ENCODE measurements at places on chromosomes 6 and 20.

- DNase-seq = no peak
These were observed 2.0 kb downstream of the PDE10A start for GRCh38 chr6:165660857-165661663.

DNA sequence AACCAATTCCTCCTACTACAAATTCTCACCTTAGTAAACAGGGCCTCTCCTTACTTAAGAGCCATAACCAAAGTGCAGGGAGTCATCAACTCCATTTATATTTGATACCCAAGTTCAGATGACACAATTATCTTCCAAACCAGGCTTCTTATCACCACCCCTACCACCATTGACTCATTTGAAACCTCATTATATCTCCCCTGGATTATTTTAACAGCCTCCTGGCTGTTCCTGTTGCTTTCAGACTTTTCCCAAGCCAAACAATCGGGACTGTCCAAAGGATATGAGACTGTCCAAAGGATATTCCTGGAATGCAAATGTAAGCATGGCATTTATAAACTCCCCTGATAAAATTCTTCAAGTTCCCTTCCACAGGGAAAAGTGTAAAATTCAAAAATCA lies 394.3 kb downstream of the MAFB start:
- DNase-seq = no peak

- no peak for DNase-seq
These were observed 1.0 kb upstream of the CUL9 start for GRCh38 chr6:43180985-43181384.

DNA sequence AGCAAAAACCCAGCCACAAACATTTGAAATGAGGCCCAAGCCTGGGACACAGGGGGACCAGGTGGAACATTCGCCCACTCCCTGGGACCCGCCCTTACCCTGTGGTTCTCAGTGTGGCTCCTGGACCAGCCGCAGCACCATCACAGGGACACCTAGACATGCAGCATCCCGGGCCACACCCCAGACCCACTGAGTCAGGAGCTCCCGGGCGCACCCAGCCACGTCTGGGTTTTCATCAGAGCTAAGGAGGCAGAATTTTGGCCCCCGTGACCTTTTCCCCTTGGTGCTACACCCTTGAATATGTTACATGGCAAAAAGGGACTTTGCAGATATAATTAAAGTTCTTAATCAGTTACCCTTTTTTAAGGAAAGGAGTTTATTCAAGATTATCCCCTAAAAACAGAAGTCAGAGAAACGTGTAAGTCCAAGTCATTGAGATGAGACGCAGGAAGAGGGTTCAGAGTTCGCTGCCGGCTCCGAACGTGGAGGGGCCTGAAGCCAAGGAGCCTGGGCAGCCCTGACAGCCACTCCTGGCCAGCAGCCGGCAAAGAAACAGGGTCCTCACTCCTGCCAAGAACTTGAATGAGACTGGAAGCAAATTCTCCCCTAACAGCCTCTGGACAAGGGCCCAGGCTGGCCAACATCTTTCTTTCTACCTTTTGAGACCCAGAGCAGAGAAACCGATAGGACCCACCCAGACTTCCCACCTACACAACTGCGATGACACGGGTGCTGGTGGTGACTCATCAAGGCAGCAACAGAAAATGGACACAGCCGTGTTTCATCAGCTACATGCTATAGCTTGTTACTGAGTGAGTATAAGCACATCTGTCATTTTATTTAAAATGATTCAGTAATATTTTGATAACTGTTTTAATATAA lies 25.3 kb downstream of the BFSP1 start:
- DNase-seq = peak; percentile 64

DNA sequence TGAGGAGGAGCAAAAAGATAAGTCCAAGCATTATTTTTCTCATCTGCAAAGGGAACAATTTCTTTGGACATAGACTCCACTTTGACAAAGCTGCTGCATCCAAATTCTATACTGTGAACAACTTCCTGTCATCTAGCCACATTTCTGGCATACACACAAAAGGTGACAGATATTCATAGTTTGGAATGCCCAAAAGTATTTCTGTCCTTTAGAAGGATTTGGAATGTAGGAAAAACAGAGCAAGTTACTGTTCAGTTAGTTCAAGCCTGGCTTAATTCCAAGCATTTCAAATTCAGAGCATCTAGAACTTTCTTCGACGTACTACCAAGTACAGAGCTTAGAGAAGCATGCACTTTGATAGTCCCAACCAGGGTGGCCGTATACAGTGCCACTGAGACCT lies 134.0 kb downstream of the PDE7B start:
- DNase-seq = no peak

- no peak for DNase-seq
These were observed 103.1 kb downstream of the BMP2 start for GRCh38 chr20:6870559-6870958.

DNA sequence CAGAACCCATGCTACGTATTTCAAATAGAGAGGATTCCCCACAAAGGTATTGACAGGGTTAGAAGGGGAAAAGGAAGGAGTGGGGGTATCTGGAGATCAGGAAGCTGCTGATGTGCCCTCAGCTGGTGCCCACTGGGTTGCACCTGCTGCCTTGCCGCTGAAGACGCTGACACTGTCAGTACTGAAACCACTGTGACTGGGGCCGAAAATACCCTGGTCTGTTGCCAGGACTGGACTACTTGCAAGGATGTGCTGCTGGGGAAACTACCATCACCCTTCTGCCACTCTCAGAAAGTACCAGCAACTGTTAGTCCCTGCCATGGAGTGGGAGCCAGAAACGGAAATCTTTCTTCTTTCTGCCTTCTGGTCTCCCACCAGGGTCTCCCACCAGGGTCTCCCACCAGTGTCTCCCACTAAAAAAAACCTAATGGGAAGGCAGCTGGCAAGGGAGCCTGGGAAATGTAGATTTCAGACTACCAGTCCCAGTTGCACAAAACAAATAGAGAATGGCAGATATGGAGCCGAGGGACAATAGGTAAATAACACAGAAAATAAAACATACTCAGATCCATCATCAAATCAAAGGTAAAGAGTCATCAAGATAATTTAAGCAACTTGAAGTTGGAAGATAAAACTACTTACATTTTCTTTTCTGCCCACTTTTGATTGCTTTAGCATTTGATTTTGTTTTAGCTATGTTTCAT lies 204.8 kb downstream of the TPBG start:
- no peak for DNase-seq

- DNase-seq = no peak
These were observed 50.8 kb downstream of the GMDS start for GRCh38 chr6:2194643-2195042.

DNA sequence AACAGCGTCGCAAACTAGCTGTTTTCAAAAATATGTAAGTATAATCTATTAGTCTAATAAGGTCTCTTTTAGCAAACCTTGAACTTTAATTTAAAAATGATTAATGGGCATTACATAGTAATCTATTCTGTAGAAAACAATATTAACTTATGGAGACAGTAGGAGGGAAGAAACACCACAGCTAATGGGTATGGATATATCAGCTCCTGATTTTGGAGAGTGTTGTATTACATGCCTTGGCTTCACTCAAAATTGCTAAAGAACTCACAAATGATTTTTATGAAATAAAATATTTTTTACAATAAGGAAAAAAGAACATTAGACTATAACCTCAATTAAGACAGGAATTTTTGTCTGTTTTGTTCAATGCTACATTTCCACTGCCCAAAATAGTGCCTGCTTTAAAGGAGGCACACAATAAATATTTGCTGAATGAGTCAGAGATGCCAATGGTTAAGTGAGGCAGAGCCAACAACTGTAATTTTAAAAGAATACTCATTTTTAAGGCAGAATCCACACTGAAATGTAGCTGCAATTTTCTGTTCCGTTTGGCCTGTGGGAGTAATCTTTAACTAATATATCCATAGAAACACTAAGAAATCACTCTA lies 15.7 kb downstream of the ATG5 start:
- DNase-seq = no peak

DNA sequence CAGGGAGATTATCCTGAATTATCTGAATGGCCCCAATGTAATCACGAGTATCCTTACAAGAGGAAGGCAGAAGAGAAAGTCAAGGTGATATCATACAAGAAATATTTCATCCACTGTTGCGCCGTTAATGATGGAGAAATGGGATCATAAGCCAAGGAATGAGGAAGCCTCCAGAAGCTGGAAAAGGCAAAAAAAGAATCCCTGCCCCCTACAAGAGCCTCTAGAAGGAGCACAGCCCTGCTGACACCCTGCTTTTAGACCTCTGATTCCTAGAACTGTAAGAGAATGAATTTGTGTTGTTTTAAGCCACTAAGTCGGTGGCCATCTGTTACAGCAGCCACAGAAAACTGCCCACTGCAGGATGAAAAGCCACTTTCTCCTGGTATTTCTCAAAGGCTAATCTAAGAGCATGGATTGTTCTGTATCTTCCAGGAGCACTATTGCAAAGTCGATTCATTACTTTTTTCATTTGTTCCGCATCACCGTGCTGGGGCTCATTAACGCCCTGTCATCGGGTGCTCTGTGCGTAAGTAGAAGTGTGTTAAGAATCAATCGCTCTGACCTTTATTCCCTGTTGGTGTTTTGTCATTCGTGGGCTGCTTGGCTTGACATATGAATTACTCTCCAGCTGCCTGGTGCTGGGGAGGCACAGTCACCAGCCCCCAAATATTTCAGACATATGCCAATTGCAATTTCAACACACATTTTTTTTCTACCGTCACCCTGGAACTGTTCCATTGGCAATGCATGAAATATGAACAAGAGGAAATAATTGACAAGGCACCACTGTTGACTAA lies 117.0 kb downstream of the PCSK2 start:
- no peak for DNase-seq

DNA sequence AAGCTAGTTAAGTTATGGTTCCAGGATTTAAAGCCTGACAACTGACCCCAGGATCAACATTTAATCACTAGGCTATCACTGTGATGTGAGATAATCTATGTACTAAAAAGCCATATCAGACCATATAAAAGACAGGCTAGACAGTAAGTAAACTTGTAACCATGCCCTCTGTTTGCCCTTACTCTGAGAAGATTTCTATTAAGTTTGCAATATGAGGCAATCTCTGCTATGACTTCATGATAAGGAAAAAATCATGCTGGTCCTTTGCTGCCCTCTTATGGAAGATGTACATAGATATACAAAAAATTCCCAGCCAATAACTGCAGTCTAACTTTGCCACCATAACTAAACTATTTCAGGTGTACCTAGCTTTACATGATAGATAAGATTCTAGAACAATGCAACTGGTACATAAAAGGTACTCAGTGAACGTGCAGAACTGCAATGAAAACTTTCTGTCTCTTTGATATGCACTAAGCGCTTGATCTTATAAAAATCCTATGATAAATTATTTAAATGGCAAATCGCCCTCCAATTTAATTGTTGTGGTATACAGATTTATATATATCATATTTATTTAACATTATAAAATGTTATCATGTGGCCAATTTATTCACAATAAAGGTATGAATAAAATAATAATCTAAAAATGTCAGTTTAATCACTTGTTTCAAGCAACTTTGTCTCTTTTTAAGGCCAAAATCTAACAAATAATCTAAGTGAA lies 70.5 kb downstream of the FAM217A start:
- no peak for DNase-seq

- DNase-seq = no peak
These were observed 62.8 kb downstream of the LY86 start for GRCh38 chr6:6651335-6651734.

DNA sequence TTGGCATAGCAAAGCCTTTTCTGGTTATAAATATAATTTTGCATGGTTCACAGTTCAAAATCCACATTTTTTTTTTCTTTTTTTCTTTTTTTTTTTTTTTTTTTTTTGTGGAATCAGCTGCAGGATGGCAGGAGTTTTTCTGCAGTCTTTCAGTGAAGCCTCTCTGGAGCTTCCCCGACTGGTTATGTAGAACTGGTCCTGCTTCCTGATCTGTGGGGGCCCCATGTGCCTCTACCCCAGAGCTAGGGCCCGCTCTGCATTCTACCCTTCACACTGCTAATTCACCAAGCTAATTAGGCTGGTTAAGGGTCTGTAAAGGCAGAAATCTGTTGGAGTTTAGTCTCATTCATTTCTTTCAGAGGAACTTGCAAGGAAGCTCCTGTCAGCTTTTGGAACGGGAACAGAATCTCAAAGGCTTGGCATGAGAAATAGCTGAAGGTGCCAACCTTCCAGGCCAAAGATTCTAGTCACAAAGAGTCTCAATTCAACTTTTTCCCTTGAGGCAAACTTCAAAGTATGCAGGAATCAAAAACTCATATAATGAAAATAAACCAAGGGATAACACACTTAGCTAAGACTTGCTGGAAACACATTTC lies 45.5 kb downstream of the HMGN3 start:
- no peak for DNase-seq

GRCh38 chr6:26569433-26569764 lies 27.4 kb upstream of the ABT1 start:
- DNase-seq = no peak

- peak; percentile 59 for DNase-seq
These were observed 36.5 kb upstream of the MPC1 start for GRCh38 chr6:166419286-166419685.
